ENCODE measurements at places on chromosomes 11 and 22.
A peak's percentile ranks its signal among the peaks of the same experiment; 100 is the strongest.

GRCh38 chr11:95516786-95517185 lies 272.8 kb downstream of the FAM76B start:
- no peak for DNase-seq

GRCh38 chr11:88103337-88104206 lies 71.7 kb downstream of the RAB38 start:
- DNase-seq: no peak

DNA sequence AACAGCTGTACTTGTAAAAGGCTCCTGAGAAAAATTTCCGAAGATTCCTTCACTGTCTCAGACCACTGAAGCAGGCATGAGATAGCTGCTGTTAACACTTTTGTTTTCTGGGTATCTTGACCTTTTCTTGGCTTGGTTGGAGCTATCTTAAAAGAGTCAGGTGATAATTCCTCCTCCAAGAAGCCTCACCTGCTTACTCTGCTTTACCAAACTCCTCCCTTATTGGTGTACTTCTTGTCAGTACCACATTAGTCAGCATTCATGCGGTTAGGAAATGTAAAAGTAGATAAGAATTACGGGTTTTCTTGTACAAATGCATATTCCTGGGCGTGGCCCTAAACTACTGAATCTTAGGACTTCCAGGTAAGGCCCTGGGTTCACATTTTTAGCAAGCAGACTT lies 489.8 kb upstream of the LARGE1 start:
- no peak for DNase-seq

DNA sequence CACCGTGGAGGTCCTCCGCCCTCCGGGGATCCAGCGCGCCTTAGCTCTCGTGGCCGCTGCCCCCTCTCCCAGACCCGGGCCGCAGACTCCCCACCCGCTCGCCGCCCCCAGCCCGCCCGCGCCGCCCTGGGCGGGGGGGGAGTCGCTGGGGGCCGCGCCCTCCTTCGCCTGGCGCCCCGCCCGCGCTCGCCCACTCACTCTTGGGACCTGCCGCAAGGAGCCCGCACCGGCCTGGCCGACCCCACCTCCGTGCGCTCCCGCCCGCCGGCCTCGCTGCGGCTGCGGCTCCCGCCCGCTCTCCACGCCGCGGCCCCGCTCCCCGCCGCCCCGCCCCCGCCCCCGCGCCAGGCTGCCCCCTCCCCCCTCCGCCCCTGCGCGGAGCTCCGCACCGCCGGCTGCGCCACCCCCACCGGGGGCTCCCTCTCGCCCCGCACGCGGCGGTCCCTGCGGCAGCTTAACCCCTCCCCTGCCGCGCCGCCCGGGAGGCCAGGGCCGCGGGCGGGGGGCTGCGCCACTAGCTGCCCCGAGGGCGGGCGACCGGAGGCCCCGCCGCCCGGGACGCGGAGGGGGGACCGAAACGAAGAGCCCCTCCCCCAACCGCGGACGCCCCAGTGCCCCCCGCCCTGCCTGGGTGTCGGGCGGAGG lies 724 bp upstream of the RASGRP2 start:
- peak; percentile 40 for DNase-seq

- DNase-seq: no peak
Observed at GRCh38 chr11:32006799-32007388, 84.0 kb upstream of the RCN1 start.

- DNase-seq: no peak
Observed at GRCh38 chr22:31866918-31867317, 77.4 kb upstream of the YWHAH start.

GRCh38 chr11:14713496-14714244 lies 70.1 kb downstream of the PDE3B start:
- DNase-seq: no peak

DNA sequence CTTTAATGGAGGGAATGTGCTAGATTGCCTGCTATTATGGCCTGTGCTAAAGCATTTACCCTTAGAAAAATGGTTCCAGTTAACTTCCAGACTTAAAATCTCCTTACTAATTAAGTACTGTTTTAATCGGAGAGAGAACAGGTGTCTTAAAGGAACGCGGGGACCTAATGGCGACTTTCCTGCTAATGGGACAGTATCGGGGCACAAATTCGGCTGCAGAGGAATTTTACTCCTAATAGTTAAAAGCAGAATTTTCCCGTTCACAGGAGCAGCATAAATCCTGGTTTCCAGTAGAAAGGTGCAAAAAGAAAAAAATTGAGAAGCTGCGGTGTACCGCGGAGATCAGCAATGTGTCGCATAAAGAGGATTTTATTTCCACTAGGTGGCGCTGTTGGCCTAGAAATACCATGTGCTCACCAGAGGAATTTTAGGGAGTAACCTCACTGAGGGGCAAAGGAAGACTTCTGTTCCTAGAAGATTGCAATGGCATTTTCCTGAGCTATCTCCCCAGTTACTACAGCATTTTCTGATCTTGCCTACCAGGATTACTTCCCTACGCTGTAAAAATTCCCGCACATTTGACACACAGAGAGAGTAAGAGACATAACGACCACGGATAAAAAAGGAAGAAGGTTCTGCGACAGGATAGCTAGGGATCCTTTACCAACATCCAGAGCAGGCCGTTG lies 44.5 kb downstream of the ZNF280B start:
- DNase-seq: peak; percentile 12

GRCh38 chr11:36790526-36790925 lies 192.5 kb upstream of the RAG2 start:
- DNase-seq: no peak

- no peak for DNase-seq
Observed at GRCh38 chr11:109347304-109347703, 74.7 kb upstream of the C11orf87 start.

- no peak for DNase-seq
Observed at GRCh38 chr22:21755851-21756284, 20.3 kb upstream of the YPEL1 start.

DNA sequence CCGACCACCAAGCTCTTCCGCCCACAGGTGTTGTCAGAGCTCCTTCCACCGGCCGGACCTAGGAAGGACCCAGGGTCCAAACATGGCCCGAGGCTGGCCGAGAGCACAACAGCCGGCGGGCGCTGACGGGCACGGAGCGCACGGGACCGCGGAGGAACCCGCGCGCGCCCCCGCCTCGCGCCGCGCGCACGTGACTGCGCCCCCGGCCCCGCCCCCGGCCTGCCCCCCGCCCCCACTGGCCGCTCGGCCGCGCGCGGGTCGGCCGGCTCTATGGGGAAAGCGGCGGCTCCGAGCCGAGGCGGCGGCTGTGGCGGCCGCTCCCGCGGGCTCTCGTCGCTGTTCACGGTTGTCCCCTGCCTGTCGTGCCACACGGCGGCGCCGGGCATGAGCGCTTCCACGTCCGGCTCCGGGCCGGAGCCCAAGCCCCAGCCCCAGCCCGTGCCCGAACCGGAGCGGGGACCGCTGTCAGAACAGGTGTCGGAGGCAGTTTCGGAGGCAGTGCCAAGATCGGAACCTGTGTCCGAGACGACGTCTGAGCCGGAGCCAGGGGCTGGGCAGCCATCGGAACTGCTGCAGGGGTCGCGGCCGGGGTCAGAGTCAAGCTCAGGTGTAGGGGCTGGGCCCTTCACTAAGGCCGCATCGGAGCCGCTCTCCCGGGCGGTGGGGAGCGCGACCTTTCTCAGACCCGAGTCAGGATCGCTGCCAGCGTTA lies at the start of gene OSBP2:
Gene OSBP2 (plus strand): TSS at position 235 of the 711 bp plus-strand sequence. CDS start 36 bp downstream, at position 271.
- peak; percentile 4 for DNase-seq

GRCh38 chr11:105975128-105975527 lies 46.9 kb downstream of the MSANTD4 start:
- no peak for DNase-seq

GRCh38 chr11:125314276-125315078 lies 149.9 kb downstream of the PKNOX2 start:
- DNase-seq: no peak

DNA sequence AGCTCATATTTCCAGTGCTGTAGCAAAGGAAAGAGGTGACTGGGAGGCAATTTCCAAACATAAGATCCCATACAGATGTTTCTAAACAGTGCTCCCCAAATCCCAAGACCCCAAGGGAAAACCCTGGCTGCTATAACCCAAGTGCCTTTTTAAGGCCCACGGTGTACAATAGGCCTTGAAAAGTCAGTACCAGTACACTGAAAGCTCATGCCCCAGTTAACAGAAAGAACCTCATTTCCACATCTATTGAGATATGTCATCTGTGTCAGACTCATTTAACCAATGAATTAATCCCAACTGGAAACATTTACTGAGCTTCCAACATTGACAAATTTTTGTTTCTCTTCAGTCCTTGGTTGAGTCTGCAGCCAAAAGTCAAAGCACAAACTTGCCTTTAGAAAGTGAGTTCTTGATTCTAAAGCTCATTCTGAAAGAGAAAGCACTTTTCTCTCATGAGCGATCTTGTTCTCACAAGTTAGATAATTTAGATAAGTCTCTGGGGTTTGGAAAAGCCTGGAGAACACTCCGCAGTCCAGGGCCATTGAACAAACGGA lies 239.8 kb upstream of the ARHGAP20 start:
- no peak for DNase-seq

- DNase-seq: no peak
Observed at GRCh38 chr11:11347592-11347991, 5.5 kb downstream of the CSNK2A3 start.

GRCh38 chr11:30245621-30246020 lies 14.8 kb downstream of the FSHB start:
- no peak for DNase-seq

DNA sequence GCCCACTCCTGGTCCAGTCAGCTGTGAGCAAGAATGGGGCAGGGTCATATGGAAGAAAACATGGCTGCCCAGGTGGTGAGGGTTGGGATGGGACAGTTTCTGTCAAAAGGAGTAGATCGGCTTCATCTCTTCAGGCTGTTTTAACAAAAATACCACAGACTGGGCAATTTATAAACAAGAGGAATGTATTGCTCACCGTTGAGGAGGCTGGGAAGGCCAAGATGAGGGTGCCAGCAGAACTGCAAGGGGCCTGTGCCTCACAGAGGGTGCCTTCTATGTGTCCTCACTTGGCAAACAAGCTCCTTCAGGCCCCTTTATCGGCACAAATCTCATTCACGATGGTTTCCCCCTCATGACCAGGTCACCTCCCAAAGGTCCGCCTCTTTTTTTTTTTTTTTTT lies 18.1 kb upstream of the RELT start:
- no peak for DNase-seq

DNA sequence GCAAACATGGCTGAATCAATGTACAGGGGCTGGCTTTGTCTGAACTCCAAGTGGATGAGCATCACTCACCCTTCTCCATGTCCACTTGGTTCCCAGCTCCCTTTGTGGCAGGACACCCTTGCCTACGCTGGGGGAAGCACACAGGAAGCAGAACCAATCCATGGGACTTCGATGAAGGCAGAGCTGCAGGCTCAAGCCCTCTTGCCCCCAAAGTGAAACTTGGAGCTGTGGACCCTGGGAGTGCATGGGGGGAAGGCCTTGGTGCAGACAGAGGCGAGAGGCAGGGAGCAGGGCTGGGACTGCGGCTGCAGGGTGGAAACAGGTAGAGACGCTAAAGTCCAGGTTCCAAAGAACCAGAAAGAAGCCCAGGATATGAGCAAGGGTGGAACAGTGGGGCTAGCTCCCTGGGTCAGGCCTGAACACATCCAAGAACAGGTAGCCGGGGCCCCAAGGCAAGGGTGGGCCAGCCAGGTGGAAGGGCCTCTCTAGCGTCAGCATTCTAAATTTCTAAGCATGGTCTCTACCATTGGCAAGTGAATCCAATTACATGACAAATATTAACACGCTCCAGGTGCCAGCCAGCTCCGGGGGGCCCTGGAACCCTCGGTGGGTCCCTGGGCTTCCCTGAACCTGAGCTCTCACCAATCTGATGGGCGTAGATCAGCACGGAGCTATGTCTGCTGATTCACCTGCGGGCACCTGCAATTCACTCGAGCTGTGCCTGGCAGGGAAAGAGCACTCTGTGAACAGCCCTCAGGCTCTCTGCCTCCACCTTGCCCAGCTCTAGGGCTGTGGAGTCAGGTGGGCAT lies 532.8 kb downstream of the BRD1 start:
- no peak for DNase-seq

GRCh38 chr11:45025716-45026492 lies 75.2 kb upstream of the TP53I11 start:
- no peak for DNase-seq

- no peak for DNase-seq
Observed at GRCh38 chr11:75189108-75189507, 38.2 kb downstream of the SLCO2B1 start.

GRCh38 chr22:27252282-27253049 lies 549.1 kb downstream of the MN1 start:
- DNase-seq: no peak

GRCh38 chr11:17414317-17414737 lies 25.9 kb upstream of the KCNJ11 start:
- DNase-seq: no peak

DNA sequence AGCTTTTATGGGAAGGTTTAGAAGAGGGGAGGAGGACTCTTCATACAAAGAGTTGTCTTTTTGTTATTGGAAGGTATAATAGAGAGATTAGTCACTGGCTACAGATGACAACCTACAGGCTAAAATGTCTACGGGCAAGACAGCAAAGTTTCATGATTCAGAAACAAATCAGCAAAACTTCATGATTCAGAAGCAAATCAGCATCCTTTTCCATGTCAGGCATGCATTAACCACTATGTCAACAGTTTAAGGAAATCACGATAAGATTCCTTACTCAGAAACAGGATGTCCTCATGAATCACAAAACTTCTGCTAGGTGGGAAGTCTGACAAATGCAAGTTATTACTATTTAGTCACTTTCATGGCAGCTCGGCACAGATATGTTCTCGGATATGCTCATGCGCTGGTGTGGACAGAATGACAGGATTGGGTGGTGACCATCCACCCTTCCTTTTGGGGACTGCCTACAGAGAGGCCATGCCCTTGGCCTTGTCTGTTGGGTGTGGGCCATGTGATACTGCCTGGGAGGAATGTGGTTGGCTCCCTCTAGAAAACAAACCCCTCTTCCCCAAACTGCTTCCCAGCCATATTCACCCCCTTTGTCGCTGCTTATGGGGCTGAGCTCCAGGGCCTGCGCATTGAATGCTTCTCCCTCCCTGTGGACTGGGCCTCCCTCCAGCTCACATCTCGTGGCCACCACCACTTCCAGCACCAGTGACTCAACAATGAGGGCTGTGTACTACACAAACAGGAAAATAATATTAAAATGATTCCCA lies 10.1 kb downstream of the C11orf91 start:
- DNase-seq: no peak

GRCh38 chr11:1523779-1524178 lies 37.2 kb upstream of the MOB2 start:
- no peak for DNase-seq

DNA sequence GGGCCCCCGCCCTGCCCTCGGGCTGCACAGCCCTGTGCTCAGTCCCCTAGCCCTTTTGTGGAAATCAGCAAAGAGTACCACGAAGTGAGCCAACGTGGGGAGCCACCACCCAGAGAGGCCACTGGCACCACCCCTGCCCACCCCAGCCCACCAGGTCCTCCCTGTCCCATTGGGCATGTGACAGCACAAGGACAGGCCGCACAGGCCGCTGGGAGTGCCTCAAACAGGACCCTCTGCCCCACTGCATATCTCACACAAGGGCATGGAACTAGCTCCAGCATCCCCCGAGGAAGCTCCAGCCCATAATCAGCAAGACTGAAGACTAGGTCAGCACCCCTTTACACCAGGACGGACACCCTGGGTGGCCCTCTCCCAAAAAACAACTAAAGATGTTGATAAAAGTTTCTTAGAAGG lies 29.7 kb downstream of the GNB1L start:
- DNase-seq: no peak

GRCh38 chr11:130523609-130524008 lies 75.2 kb downstream of the ADAMTS15 start:
- DNase-seq: no peak

All from activated CD8-positive, alpha-beta memory T cell treated with anti-CD3 and anti-CD28 coated beads for 1 hour (primary cell).